ENCODE measurements at places on chromosomes 13 and 19. TPM values are rescaled to one million over a fixed set of nuclear protein-coding genes. Genes with fewer than 3 reads are reported as not detected.

The TM9SF2 gene
- total RNA-seq = 137 TPM

The ZNF223 gene
- 16.5 TPM for total RNA-seq

The CTXN1 gene
- 0.56 TPM for total RNA-seq

The ZNF490 gene
- 9.0 TPM for total RNA-seq

The NLRP7 gene
- not detected for total RNA-seq

The TMIGD2 gene
- not detected for total RNA-seq

The FBXO27 gene
- under 0.01 TPM for total RNA-seq

The APOC1 gene
- not detected for total RNA-seq

The SRRM5 gene
- total RNA-seq = not detected

The TNFRSF19 gene
- 18.6 TPM for total RNA-seq

The CHST8 gene
- not detected for total RNA-seq

The CEACAM20 gene
- not detected for total RNA-seq

The B3GNT8 gene
- total RNA-seq = under 0.01 TPM

The FBL gene
- total RNA-seq = 259 TPM

The ZNF285 gene
- 5.0 TPM for total RNA-seq

The SYNGR4 gene
- total RNA-seq = not detected

The CYP2A6 gene
- total RNA-seq = not detected

The ACP5 gene
- 0.28 TPM for total RNA-seq

The RNF17 gene
- total RNA-seq = 0.28 TPM

The SIGLECL1 gene
- not detected for total RNA-seq

The NDFIP2 gene
- total RNA-seq = 25.8 TPM

The URAD gene
- total RNA-seq = not detected

The PBX4 gene
- 0.90 TPM for total RNA-seq

The KLK14 gene
- not detected for total RNA-seq

The MYPOP gene
- 0.28 TPM for total RNA-seq

The GDF15 gene
- 10.3 TPM for total RNA-seq

The ONECUT3 gene
- total RNA-seq = not detected

The ZNF528 gene
- 14.3 TPM for total RNA-seq

The APOE gene
- total RNA-seq = 0.18 TPM

The PALM gene
- total RNA-seq = 2.2 TPM

The ZNF675 gene
- total RNA-seq = 11.1 TPM

The KIR2DL4 gene
- total RNA-seq = not detected

The NLRP5 gene
- not detected for total RNA-seq

The CNMD gene
- total RNA-seq = not detected

The CKM gene
- not detected for total RNA-seq

The RNF225 gene
- not detected for total RNA-seq

The ZNF546 gene
- 5.8 TPM for total RNA-seq

The KLK2 gene
- not detected for total RNA-seq

The BRSK1 gene
- total RNA-seq = 1.9 TPM

The HRC gene
- not detected for total RNA-seq

The SPACA4 gene
- not detected for total RNA-seq

The DMPK gene
- total RNA-seq = 7.9 TPM

The NLRP8 gene
- not detected for total RNA-seq

The CCDC8 gene
- 10.2 TPM for total RNA-seq

The KIR3DL1 gene
- not detected for total RNA-seq

The CERS1 gene
- 0.90 TPM for total RNA-seq

The KASH5 gene
- not detected for total RNA-seq

The RFXANK gene
- 61.4 TPM for total RNA-seq

The AMER2 gene
- not detected for total RNA-seq

The ZNF480 gene
- total RNA-seq = 22.5 TPM

The SHANK1 gene
- 4.7 TPM for total RNA-seq

The THAP8 gene
- total RNA-seq = 2.2 TPM

The ZNF525 gene
- 6.7 TPM for total RNA-seq

Data from IMR-90 (cell line).